Effector memory CD8-positive, alpha-beta T cell (primary cell): ENCODE measurements at places on chromosomes 16 and 17.
A peak's percentile ranks its signal among the peaks of the same experiment; 100 is the strongest.

GRCh38 chr17:51355441-51356410 lies 95.4 kb downstream of the UTP18 start:
- H3K27me3 ChIP-seq = peaks cover 51% of the 10 kb centered on the region
- H3K36me3 ChIP-seq = no peaks in the 10 kb centered on the region

DNA sequence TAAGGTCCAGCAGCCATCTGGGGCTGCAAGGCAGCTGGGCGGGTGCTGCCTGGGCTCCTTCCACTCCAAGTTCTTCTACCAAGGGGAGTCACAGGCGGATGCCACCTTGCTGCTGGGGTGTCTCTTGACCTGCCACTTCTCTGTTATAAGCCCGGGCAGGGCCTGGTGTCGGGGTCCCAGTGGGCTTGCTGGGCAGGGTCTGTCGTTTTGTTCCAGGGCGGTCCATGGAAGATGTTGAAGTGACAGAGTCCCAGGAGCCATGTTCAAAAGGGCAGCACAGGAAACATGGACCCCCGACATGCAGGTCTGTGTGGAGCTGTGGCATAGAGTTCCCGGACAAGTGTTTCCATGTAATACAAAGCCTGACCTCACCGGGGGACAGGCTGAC lies 91.1 kb downstream of the TNFRSF13B start:
- no peak for DNase-seq
- peaks cover 24% of the 10 kb centered on the region for H3K27me3 ChIP-seq
- no peaks in the 10 kb centered on the region for H3K4me1 ChIP-seq
- no peak overlapping the region for H3K27ac ChIP-seq

GRCh38 chr16:26599785-26600104 lies 467.0 kb upstream of the C16orf82 start:
- peaks cover 2% of the 10 kb centered on the region for H3K36me3 ChIP-seq
- peak overlapping the region; percentile 69 for H3K27ac ChIP-seq
- peaks cover 27% of the 10 kb centered on the region for H3K4me1 ChIP-seq
- no peak overlapping the region for H3K4me3 ChIP-seq
- H3K27me3 ChIP-seq = no peaks in the 10 kb centered on the region

- H3K27me3 ChIP-seq = peaks cover 9% of the 10 kb centered on the region
- H3K4me1 ChIP-seq = peaks cover 14% of the 10 kb centered on the region
- H3K27ac ChIP-seq = peak overlapping the region; percentile 42
- H3K36me3 ChIP-seq = no peaks in the 10 kb centered on the region
Measured at GRCh38 chr17:74368341-74369081, 1.2 kb downstream of the GPR142 start.

DNA sequence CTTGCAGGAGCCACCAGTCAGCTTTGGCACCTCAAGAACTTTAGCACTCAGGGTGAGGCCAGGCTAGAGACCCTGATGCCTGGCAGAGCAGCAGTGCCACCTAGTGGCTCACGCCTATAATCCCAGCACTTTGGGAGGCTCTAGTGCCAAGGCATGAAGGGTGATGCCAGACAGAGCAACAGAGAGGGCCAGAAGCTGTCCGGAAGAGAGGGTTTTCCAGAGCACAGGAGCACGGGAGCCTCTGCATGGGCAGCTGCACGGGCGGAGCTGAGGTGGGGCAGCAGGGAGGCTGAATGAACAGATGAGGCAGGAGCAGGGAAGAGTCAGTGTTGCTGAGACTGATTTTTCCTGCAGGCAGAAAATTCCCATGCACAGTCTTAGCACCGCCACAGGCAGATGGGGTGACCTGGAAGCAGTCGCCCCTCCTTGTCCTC lies 38.9 kb downstream of the MYH3 start:
- H3K27ac ChIP-seq = peak overlapping the region; percentile 66
- peaks cover 40% of the 10 kb centered on the region for H3K27me3 ChIP-seq
- peak; percentile 52 for DNase-seq
- H3K4me1 ChIP-seq = peaks cover 7% of the 10 kb centered on the region
- H3K4me3 ChIP-seq = no peak overlapping the region

DNA sequence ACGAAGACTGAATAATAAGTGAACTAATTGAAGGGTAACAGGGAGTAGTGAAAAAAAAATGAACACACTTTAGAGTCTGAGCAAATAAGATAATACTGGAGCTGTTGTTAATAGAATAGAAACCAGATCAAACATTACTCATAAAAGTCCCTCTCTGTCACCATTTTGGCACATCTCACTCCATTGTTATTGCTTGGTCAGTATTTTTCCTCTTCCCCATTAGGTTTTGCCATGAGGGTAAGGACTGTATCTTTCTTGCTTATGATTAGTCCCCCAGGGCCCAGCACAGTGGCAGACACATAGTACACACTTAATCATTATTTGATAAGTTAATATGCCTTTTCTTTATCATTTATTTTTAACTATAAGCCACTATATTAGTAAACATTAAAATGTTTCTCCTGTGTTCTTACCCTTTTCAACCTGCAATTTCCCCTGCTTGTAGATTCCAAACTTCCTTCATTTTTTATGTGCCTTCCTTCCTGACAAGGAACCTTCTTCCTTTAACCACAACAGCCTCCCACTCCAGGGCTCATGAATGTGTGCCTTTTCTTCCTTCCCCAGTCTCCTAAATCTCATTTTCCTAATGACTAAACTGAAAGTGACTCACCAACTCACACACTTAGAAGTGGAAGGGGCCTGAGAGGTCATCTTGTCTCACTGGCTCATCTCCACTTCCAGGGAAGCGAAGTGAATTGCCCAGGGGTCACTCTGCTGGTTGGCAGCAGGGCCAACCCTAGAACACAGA lies 88.2 kb upstream of the HAS3 start:
- no peak overlapping the region for H3K4me3 ChIP-seq
- H3K4me1 ChIP-seq = no peaks in the 10 kb centered on the region
- no peaks in the 10 kb centered on the region for H3K27me3 ChIP-seq
- DNase-seq = no peak
- no peak overlapping the region for H3K27ac ChIP-seq

DNA sequence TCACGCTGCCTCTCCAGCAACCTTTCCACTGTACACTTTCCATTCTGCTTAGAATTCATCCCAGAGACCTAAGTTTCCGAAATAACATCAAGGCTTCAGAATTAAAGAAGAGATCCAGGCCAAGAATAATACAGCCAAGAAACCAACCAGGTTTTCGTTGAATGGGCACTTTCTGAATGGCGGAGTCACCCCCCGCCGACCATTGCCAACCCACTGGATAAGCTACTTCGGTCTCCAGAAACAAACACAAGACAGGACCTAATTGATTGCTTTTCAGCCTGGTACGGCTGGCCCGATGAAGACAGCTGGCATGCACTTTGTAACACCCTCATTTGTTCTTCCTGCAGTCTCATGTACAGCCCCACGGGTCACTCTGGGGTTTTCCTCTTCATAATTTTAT lies 308.1 kb upstream of the ZFHX3 start:
- H3K27ac ChIP-seq = no peak overlapping the region
- no peaks in the 10 kb centered on the region for H3K4me1 ChIP-seq
- H3K4me3 ChIP-seq = no peak overlapping the region
- no peaks in the 10 kb centered on the region for H3K27me3 ChIP-seq
- DNase-seq = no peak

- no peak overlapping the region for H3K27ac ChIP-seq
- no peaks in the 10 kb centered on the region for H3K4me1 ChIP-seq
- DNase-seq = no peak
- H3K4me3 ChIP-seq = no peak overlapping the region
- no peaks in the 10 kb centered on the region for H3K36me3 ChIP-seq
- H3K27me3 ChIP-seq = peaks cover 10% of the 10 kb centered on the region
Measured at GRCh38 chr17:36889770-36890349, 47.4 kb upstream of the LHX1 start.

DNA sequence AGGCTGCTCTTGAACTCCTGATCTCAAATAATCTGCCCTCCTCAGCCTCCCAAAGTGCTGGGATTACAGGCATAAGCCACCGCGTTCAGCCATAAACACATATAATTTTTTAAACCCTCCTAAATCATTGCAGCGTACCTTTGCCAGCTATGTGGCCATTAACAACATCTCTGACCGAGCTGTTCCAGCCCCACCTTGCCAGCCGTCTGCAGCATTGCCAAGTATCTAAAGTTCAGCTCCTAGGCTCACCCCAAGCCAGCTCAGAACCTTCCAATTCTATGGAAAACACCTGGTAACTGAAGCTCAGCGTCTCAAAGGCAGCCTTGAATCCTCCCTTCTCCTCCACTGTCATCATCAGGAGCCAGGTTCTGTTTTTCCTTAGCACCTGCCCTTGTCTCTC lies 5.1 kb upstream of the MEIOB start:
- H3K27me3 ChIP-seq = peaks cover 28% of the 10 kb centered on the region
- DNase-seq = no peak
- H3K27ac ChIP-seq = peak overlapping the region; percentile 5
- H3K4me1 ChIP-seq = peaks cover 5% of the 10 kb centered on the region
- no peak overlapping the region for H3K4me3 ChIP-seq

DNA sequence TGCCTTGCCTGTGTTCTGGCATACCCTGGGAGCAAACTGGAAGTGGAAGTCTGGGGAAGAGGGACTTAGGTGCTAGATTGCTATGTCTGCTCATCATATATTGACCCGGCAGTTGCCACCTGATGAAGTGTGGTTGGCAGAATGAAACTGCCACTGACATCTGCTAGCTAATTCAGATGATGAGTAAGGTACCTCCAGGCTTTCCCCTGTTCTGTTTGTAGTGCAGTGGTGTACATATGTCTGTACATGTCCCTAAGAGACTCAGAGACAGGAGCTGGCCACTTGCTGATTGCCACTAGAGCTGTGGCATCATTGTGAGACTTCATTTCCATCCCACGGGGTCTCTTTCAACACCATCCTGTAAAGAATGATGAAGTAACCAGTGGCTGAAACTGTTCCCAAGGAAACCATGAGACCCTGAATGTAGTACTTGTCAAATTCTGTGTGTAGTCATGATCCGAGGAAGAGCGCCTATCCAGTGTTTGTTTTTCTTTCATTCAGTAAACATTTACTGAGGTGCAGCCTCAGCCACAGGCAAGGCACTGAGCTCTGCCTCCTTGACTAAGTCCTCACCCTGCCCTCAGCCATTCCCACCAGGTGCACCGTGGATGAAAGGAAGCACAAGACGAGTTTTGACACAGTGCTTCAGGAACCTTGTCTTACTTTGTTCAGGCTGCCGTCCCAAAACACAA lies 13.2 kb downstream of the CLUAP1 start:
- peaks cover 21% of the 10 kb centered on the region for H3K36me3 ChIP-seq
- no peak overlapping the region for H3K27ac ChIP-seq
- H3K27me3 ChIP-seq = no peaks in the 10 kb centered on the region
- DNase-seq = no peak

DNA sequence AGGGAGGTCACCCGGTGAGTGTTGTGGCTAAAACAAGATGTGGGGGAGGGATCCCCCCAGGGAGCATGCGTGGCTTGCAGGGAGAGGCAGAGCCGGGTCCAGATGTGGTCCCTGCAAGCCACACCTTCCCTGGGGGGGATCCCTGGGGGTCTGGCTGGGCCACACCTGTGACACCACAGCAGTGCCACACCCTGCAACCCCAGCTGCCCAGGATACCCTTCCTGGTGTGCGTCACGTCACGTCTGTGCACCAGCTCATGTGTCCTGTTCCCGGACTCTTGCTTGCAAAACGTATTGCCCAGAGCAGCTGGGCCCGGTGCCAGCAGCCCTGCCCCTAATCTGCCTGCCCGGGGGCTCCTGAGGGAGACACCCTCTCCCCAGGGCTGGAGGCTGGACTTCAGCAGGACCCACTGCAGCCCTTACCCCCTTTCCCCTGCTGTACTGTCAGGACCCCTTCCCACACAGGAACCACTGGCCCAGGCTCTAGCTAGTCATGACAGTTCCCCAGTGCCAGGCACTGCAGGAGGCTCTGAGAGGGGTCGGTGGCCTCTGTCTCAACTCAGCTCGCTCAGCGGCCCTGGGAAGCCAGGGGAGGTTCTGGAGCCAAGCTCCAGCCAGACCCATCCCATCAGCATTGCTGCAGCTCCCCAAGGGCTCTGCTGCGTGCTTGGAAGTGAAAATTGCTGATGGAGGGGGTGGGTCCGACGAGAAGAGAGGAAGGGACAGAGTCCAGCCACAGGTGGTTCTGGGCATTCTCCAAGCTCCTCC lies 25.8 kb upstream of the ACSF3 start:
- H3K4me3 ChIP-seq = no peak overlapping the region
- DNase-seq = no peak
- no peaks in the 10 kb centered on the region for H3K4me1 ChIP-seq
- peaks cover 26% of the 10 kb centered on the region for H3K27me3 ChIP-seq
- peaks cover 3% of the 10 kb centered on the region for H3K36me3 ChIP-seq

- H3K4me1 ChIP-seq = no peaks in the 10 kb centered on the region
- no peak for DNase-seq
- H3K27me3 ChIP-seq = no peaks in the 10 kb centered on the region
Measured at GRCh38 chr17:61352781-61353491, 46.7 kb upstream of the TBX2 start.

DNA sequence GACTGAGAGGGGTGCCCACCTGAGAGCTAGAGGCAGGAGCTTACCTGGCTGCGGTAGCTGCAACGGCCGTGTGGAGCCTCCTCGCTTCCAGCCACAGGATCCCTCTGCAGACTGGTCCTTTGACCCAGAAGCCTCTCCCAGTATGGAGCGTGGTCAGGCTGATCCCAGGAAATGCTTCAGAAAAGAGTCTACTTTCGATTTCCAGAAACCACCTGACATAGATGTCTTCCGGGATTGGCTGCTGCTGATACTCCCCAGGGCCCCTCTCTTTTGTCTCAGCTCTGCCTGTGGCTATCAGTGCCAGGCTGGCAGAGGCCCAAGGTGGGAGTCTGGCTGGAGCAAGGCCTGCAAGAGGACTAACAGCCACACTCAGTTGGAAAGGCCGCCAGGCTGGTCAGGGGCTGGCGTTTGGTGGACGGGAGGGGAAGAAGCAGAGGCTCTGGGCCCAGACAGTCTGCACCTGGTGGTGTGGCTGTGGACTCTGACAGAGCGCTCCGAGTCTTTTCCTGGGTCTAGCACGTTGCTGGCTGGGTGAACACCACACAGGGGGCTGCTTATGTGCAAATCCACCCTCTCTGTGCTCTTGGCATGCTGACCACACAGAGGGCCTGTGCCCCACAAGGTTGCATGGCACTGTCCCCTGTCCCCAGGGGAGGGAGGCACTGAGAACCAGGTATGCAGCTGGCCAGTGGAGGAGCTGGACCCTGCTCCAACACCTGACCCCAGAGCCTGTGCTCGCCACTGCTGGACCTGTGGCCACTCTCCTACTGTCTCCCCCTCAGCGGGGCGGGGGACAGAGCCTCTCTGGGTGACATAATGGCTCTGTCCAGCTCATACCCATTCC lies at the start of gene LGALS3BP:
TSS of gene LGALS3BP (minus strand) at position 144 of the 844 bp plus-strand sequence. CDS start 2,732 bp downstream, outside the sequence.
- no peak for DNase-seq
- peaks cover 3% of the 10 kb centered on the region for H3K36me3 ChIP-seq

- H3K27ac ChIP-seq = peak overlapping the region; percentile 7
- peaks cover 2% of the 10 kb centered on the region for H3K27me3 ChIP-seq
- no peak overlapping the region for H3K4me3 ChIP-seq
- DNase-seq = no peak
Measured at GRCh38 chr17:62070900-62071299, 5.8 kb upstream of the MED13 start.

GRCh38 chr17:32356750-32357149 lies 6.8 kb downstream of the ZNF207 start:
- H3K27me3 ChIP-seq = no peaks in the 10 kb centered on the region
- peaks cover 100% of the 10 kb centered on the region for H3K36me3 ChIP-seq
- H3K27ac ChIP-seq = peak overlapping the region; percentile 64
- DNase-seq = no peak
